Activated CD4-positive, alpha-beta T cell treated with anti-CD3 and anti-CD28 coated beads, Interleukin-10, Interleukin-2, amounts not matched to agents 100 ng/mL and 50 ng/mL, durations not matched to agents 16 hours and 8 hours (primary cell): ENCODE measurements at places on chromosomes 12 and 14.

DNA sequence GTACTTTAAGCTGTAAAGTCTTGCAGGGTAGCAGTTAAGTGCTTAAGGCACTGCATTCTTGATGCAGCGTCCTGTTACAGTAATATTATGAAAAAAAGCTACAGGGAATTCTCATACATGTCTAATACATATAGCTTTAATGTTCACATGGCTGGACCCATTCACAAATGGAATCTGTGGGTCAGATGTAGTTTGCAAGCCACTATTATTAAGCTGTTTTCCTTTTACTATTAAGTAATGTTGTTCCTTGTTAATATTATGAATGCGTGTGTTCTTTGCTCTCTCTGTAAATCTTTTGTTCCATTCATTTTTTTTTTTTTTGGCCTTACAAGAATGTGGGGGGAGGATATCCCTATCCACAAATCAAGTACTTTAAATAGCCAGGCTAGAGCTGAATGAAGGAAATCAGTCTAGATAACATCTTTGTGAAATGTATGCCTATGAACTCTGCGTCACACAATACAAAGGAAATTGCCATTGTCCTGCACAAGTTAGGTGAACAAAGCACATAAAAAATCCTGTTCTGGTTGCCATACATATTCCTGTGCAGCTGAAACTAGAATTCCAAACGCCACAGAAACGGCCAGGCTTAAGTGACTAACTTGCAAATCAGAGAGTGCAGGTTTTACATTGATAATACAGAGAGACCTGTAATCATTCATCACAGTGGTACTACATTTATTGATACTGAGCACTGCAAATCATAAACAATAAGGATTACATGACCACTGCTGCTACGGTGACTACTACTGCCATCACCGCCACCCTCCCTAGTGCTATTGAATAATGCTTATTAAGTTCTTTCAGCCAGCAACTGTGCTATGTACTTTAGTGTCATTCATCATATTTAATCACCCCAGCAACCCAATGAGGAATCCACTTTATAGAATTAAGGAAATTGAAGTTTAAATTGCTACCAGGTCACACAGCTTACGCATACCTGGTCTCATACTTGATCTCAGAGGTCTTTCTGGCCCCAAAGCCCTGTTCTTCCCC is 111.9 kb downstream of the HMGA2 start:
- no peak for DNase-seq

DNA sequence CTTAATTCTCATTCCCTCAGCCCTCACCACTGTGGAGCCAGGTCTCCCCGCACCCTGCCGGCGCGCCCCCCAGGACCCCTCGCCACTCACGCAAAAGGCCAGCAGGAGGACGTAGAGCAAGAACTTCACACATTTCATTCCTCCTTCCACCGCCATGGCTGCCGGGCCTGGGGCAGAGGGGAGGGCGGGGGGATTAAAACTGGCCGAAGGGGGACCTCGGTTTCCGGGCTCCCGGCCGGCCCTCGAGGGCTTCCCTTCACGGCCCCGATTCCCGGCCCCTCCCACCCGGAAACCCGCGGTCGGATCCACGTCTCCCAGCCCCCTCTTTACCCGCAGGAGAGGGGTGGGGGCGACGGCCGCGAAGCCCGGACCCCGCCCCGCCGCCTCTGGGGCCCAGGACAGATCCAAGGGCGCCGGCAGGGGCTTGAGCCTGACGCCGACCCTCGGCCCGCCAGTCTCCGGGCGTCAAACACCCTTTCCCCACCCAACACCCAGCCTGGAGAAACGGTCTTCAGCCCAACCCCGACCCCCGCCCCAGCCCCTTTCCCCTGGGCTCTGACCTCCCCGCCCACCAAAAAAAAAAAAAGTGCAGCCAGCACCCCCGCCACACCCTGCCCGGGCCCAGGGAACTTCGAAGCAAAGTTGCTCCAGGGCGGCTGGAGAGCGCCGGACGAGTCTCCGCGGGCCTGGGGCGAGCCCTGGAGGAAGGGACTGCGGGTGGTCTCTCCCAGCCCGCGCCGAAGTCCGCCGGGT is 447 bp downstream of the CD63 start:
- DNase-seq = no peak

- DNase-seq = no peak
Measured at GRCh38 chr12:129819391-129819790, 84.4 kb downstream of the TMEM132D start.

DNA sequence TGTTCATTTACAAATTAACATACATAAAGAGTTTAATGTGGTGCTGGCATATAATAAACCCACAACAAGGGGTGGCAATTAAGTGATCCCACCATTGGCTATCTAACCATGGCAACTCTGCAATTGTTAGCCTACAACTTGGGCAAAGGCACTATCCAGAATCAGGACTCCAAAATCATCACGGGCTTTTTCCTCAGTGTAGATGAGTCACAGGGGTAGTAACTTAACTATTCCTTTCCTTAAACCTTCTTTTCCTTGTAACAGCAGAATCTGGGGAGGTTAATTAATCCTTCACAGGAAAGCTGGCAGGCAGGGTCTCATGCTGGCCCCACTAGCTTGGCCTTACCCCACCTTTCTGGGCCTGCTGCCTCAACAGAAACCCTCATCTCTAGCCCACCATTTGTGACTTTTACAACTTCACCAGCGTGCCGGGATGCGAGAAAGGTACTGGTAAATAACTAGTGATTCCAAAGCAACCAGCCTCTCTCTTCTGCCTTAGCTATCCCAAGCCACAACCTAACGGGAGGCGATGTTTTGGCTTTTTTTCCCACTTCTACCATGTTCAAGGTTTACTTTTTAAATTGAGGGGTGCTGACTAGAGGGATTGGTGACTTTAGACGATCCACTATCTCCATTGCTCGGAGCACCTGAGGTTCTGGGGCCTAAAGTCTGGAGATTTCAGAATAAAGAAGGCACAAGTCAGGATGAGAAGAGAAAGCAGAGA is 744 bp downstream of the ATP5MC2 start:
- DNase-seq = no peak

- DNase-seq = no peak
Measured at GRCh38 chr12:20369305-20370013, 1.1 kb downstream of the PDE3A start.
